Osteoblast (primary cell): ENCODE measurements at places on chromosomes 12 and 14.

DNA sequence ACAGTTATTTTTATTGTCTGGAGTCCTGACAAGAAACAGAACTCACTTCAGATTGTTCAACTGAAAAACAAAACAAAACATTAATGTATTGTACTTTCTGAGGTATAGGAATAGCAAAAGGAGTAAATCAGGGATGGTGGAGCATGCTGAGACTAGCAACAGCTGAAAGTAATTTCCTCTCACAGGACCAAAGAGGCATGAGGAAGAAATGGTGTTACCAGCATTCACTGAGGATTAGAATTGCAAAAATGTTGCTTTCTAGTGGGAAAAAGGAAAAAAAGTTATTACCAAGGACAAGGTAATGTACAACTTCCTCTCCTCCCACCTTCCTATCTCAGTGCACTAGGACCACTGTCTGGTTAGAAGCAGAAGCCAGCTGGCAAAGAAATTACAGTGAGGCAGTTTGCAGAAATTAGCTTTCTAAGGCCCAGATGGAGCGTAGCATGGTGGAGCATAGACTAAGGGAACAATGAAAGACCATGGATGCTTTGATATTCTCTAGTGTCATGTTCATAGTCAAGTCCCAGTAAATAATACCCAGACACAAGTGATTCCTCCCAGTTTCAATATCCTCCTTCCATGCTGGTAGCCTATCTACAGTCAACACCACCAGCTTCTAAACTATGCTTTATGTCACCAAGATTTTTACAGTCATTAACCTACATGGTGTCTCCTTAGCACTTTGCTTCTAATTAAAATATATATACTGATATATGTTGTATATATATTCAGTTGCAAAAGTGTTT, 133.7 kb upstream of the DCN start:
- DNase-seq = no peak

DNA sequence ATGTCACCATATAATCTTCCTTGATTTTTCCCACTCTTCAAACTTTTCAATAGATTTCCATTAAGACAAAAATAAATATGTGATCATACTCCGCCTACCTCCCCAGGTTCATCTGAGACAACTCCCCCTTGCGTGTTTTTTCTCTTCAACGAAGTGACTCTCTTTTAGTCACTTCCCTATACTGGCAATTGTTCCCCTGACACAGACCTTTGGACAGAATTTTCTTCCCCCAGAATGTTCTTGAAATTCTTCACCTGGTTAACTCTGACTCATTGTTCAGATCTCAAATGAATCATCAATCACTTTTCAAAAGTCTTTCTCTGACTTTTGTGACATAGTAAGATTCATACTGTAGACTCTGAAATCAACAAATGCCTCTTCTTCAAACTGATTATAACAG, 727.3 kb upstream of the LMO3 start:
- no peak for DNase-seq

DNA sequence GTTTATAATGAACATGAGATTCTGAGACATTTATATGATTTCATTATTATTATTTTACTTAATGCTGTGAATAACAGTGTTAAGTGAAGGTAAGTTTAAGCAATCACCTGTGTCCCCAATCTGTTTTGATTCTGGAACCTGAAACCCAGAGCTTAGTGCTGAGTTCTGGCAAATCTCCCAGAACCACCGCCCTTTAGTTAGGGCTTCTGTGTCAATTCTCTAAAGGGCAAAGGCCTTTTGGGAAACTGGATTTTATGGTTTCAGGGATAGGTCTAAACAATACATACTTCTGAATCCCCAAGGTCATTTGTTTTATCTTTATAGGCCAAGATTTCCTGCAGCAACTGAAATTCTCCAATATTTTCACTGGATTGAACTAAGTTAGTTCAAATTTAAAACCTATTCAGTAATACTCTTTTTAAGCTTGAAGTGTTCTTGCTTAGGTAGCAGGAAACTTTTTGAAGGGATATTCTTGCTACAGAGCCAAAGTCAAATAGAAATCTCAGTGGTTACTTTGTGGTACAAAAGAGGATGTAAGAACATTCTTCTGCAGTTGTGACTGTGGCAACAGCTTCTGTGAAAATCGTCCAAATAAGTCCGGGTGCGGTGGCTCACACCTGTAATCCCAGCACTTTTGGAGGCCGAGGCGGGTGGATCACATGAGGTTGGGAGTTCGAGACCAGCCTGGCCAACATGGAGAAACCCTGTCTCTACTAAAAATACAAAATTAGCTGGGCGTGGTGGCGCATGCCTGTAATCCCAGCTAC, 10.0 kb upstream of the PKP2 start:
- DNase-seq = no peak

DNA sequence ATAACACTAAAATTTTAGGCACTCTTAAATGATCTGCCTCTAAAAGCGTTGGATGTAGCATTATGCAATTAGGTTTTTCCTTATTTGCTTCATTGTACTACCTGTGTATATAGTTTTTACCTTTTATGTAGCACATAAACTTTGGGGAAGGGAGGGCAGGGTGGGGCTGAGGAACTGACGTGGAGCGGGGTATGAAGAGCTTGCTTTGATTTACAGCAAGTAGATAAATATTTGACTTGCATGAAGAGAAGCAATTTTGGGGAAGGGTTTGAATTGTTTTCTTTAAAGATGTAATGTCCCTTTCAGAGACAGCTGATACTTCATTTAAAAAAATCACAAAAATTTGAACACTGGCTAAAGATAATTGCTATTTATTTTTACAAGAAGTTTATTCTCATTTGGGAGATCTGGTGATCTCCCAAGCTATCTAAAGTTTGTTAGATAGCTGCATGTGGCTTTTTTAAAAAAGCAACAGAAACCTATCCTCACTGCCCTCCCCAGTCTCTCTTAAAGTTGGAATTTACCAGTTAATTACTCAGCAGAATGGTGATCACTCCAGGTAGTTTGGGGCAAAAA, 4.1 kb downstream of the CDKN1B start:
- DNase-seq = no peak

DNA sequence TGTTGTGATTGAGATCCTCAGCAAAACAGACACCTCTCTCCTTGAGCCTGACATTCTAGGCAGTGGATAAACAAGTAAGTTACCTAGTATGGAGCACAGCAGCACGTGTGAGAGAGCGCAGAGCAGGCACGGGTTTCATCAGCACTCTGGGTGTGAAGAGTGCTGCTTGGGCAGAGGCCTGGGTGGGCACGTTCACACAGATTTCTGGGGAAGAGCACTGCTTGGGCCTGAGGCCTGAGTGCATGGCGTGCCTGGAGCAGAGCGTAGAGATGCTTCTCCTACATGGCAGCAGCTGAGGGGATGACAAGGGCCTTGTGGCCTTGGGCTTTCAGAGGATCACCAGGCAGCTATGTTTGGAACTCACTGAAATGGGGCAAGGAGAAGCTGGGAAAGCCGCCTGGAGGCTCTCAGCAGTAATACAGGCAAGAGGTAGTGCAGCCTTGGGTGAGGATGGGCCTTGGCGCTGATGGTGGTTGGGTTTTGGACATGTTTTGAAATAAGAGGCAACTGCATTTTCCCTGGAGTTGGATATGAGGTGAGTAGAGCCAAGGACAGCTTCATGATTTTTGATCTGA, 17.6 kb downstream of the CKB start:
- DNase-seq = peak; percentile 78

DNA sequence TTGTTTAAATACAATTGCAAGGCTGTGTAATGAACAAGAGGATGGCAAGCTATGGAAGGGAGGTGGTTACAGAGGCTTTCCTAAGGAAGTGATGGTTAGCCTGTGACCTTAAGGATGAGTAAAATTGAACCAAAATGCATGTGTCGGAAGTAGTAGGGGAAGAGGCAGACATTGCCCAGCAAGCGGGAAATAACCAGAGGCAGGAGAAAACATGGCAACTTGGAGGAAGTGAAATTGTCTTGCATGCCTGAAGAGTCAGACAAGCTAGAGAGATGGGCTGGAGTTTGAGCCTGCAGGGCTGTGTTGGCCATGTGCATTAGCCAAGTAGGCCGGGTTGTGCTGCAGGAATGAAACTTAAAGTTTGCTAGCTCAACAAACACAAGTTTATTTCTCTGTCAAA, 96.2 kb downstream of the BTG1 start:
- no peak for DNase-seq

- DNase-seq = no peak
Observed at GRCh38 chr14:76292561-76292960, 83.4 kb upstream of the ESRRB start.

DNA sequence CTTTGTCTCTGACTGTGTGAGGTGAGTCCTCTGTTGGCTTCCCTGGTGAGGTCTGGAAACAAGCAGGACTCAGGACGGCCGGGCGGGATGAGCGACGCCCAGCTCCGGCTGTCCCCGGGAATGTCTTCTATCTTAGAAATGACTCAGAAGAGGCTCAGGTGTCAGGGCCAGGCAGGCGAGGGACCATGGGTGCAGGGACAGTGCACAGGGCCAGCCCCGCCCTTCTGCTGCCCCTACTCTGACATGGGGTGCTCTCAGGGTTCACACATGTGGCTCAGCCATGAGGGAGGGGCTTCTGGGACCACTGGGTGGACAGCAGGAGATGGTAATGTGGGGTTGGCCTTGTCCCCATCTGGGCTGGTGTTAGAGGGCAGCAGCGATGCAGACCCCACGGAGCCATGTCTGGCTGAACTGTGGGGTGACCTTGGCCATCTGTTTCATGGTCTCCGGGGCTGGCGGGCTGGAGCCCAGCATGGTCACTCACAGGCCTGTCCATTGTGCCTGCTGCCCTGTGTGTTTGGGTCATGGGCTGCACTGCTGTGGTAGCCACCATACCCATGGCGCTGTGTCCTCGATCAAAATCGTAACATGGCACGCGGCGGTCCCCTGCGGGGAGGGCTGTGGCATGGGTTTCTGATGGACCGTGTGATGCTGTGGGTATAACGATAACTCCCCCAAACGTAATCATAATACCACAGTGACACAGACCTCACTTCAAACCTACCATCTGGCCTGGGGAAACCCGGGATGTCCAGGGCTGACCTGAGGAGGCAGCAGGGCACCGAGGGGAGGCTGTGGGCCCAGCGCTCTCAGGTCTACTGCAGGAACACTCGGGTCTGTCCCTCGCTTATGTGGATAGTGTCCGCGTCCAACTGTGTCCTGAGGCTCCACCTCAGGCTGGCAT, 368.8 kb downstream of the TMEM121 start:
- DNase-seq = peak; percentile 56

DNA sequence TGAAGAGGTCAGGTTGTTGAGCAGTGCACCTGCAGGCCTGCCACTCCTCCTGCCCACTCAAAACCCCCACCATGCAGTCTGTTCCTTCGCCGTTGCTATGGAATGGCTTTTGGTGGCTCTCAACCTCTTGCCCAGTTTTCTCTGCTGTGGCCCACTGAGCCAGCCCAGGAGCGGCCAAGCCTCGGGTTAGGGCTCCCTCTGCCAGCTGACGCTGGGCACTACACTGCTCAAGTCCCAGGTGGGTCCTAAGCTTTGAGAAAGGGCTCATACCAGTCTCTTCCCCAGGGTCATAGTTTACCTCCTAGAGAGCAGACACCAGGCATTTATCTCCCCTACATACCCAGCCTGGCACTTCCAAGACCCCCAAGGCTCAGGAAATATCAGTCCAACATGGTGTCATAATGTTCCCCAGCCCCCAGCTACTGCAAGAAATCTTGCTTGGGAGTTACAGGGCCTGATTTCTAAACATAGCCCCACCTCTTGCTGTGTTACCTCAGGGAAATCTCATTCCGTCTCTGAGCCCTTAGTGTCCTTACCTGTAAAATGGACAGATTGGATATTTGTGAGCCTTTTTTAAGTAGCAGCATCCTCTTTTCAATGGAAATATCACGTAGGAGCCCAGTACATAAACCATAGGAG, 59.4 kb downstream of the TSPAN11 start:
- DNase-seq = peak; percentile 99

DNA sequence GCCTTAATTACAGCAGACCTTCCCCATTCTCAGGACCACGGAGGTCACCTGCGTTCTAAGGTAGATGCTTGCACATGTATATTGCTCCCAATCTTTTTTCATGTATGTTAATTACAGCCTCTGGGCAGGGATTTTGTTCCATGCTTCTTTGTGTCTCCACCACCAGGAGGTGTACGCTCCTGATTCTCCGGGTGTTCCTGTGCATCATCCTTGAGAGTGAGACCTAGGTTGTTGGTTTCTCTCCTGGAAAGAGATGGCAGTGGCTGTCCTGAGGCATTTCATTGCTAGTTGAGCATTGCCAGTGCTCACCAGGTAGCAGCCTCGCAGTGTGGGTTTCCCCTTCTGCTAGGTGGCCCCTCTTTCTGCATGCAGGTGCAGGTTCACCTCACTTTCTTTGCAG, 52.8 kb downstream of the KCNK13 start:
- no peak for DNase-seq

DNA sequence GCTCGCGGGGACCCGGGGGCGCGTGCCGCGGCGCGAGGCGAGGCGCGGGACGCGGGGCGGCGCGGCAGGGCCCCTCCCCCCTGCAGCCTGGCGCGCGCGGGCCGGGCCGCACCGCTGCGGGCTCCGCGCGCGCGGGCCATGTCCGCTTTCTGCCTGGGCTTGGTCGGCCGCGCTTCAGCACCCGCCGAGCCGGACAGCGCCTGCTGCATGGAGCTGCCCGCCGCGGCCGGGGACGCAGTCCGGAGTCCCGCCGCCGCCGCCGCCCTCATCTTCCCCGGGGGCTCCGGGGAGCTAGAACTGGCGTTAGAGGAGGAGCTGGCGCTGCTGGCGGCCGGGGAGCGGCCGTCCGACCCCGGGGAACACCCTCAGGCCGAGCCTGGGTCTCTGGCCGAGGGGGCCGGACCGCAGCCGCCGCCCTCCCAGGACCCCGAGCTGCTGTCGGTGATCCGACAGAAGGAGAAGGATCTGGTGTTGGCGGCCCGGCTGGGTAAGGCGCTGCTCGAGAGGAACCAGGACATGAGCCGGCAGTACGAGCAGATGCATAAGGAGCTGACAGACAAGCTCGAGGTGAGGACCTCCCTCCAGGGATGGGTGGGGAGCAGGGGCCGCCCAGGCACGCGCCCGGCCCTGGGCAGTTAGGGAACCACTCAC, 820 bp downstream of the BICDL1 start:
- peak; percentile 96 for DNase-seq

GRCh38 chr12:13079440-13079906, 24.0 kb downstream of the GSG1 start:
- DNase-seq = no peak

DNA sequence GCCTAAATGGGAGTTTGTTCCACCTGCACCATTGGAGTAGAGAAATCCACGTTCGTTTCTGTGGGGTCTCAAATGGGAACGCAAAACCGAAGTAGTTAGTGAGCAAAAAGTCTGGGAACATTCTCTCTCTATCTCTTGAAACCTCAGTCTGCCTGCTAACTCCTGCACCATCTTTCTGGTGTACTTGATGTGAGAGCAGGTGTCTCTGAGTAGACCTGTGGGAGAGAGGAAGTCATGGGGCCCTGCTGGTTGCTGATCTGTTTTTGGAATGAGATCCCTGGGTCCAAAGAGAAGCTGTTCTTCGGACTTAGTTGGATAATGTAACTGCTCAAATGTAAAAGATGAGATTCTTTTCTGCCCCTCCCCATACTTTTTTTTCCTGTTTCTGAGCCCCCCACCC, 57.3 kb downstream of the MAX start:
- no peak for DNase-seq

- DNase-seq = no peak
Observed at GRCh38 chr12:52585946-52586345, 12.3 kb upstream of the KRT74 start.
